Activated naive CD8-positive, alpha-beta T cell treated with anti-CD3 and anti-CD28 coated beads for 36 hours (primary cell): ENCODE measurements at places on chromosomes 16 and 17.
A peak's percentile ranks its signal among the peaks of the same experiment; 100 is the strongest.

DNA sequence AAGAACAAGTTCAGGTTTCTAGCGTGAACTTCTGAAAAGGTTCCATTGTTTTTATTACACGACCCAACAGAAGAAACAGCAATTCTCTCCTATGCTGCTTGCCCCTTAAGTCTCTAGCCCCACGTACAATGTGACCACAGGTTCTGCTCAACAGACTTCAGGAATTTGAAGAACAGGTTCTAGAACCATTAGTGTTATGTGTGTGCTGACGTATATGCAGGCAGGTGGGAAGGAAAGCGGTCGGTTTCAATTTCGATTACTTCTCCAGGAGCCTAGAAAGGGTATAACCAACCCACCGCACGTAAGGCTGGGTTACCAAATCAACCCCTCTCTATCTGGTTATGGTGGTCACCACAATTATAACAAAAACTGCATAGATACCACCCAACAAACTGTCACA lies 39.4 kb downstream of the XPO6 start:
- no peak for DNase-seq

- DNase-seq, result no peak
These were observed 158.3 kb upstream of the KCNJ16 start for GRCh38 chr17:69916761-69917160.

DNA sequence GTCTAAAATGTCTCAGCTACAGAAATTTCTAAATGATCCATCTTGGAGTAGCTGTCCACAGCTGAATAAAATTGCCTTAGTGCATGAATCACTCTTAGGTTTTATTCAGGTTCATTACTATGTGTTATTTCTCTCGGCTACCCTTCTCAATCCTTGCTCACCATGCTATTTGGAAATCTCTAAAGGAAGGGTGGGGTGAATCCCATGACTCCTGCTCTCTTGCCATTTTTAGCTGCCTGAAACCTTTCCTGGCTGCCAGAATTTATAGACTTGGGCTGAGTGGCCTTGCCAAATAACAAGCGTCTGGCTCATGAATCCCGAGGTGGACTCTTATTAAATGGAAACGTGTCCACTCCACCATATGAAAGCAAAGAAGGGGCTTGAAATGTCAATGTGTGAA lies 936.1 kb upstream of the SOX9 start:
- DNase-seq, result no peak

DNA sequence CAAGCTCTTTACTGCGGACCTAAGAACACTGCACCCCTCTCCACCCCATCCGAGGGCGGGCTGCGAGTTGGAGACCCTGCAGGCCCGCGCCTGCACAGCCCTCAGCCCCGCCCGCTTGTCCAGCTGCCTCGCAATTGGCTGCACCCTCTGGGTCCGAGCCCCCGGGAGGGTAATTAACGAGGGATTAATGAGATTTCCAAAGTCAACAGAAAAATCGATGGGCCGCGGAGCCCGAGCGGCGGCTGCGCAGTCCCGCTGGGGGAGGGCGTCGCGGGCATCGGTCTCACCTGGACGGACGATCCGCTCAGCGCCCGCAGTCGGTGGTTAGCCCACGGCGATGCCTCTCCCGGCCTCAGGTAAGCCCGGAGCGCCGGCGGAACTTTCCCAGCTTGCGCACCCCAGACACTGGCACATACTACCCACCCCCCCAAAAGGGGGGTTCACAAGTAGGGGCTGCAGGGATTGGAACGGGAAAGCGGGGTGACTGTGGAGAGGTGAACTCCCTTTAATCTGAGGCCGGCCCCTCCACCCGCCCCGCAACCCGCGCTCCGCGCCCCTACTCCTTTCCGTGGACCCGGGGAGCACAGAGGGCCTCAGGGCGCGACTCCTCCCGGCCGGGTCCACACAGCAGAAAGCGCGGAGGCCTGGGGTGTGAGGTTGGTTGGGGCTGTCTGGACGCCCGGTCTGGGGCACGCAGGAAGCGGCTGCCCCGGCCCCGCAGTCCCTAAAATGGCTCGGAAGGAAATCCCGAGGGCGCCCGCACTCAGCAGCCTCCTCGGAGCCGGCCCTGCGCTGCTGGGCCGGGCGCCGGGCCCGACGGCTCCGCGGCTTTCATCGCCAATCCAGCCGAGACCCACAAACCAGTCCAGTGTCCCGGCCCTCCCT lies at the start of gene OTOP3:
OTOP3 (plus strand) TSS at position 314 of the 885 bp plus-strand sequence; CDS start at position 338, 24 bp downstream.
- DNase-seq, result no peak

DNA sequence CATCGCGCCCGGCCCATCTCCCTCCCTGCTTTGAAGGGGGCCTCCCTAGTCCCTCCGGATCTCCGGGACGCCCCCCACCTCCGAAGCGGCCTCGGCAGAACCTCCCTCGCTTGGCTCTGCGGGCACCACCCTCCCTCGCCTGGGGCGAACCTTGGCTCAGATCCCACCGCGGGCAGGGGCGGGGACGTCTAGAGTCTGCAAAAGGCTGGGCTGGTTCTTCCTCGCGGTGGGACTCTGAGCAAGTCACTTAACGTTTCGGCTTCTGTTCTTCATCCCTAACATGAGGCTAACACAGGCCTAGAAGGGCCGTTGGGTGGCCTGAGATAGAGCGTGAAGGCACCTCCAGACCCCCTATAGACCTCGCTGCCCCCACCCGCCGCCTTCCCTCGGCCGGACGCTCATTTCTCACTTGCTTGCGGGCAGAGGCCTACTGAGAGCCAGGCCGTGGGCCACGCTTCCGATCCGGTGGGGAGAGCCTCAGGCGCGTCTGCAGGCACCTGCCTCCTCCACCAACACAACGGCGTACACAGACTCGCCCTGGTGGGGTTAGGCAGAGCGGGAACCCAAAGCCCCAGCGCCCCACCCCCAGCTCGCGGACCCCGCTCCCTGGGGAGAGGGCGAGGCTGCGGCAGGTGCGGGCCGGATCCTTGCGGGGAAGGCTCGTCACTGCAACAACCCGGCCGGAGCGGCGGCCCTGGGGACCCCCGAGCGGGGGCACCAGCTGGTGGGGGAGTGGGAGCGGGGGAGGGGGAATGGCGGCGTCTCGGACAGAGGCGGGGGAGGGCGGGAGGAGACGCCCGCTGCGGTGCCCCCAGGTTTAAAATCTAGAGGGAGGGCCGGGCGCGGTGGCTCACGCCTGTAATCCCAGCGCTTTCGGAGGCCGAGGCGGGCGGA lies 5.4 kb downstream of the MYO1C start:
- peak; percentile 81 for DNase-seq

DNA sequence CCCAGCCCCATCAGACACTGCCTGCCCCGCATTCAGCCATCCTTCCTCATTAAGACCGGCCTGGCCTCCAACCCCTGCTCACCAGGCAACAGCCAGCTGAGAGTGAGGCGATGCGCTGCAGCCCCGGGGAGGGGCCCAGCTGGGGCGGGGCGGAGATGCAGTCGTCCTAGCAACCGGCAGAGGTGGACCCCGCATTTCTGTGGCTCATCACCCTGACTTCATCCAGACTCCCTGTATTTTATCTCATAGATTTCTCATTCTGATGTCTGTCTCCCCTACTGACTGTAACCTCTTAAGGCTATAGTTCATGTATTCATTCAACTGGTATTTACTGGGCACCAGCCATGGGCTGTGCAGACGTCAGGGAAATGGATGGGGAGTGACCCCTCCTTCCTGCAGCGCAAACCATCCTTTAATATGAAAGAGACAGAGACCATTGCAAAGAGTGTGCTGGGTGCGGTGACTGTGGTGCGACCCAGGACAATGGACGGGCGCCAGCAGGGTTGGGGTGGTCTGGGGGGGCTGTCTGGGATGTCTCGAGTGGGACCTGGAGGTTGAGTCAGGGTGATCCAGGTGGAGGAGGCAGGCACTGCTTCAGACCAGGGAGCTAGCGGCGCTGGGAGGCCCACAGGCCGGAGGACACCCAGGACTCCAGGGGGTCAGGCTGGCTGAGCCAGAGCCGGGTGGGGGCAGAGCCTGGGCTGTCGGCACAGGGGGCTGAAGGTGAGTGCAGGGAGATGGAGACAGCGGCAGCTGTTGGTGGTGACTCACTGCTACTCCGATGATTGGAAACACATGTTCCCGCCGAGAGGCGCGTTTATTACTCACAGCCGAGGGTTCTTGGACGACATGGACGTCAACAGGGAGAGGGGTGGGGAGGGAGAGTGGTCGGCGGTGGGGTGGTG lies 10.5 kb upstream of the TIMP2 start:
- no peak for DNase-seq

GRCh38 chr16:5527817-5528216 lies 430.2 kb upstream of the EEF2KMT start:
- DNase-seq, result no peak

- DNase-seq, result no peak
These were observed 1.5 kb downstream of the CDK12 start for GRCh38 chr17:39462631-39463375.

GRCh38 chr17:74923538-74924249 lies 379 bp upstream of the OTOP2 start:
- DNase-seq, result peak; percentile 74

DNA sequence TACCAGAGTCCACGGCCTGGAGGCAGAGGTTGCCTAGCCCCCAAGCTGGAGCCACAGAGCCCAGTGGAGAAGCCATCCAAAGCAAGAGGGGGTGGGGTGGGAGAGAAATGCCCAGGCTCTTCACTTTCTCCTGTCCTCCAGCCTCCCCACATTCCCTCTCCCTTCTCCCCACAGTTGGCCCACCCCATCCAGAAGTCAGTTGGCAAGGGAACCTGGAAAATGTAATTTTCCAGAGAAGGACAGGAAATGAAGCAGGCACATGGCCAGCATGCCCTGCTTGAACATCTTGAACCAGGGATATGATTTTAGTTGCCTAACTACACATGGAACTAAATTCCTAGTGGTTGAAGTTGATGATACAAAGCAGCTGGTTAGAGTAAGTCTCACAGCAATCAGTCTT lies 73.3 kb upstream of the IRX6 start:
- no peak for DNase-seq

GRCh38 chr17:50148226-50149090 lies 2.0 kb downstream of the PPP1R9B start:
- DNase-seq, result peak; percentile 82

- no peak for DNase-seq
These were observed 791 bp downstream of the DNAI2 start for GRCh38 chr17:74274709-74275340.

- no peak for DNase-seq
These were observed 167.7 kb upstream of the CIBAR2 start for GRCh38 chr16:85279825-85280545.

GRCh38 chr16:12896562-12896961 lies 4.8 kb upstream of the SHISA9 start:
- no peak for DNase-seq

GRCh38 chr17:74490716-74491115 lies 24.3 kb downstream of the CD300A start:
- DNase-seq, result no peak

- DNase-seq, result no peak
These were observed 21.2 kb downstream of the RNF43 start for GRCh38 chr17:58396173-58396572.

GRCh38 chr17:47998044-47998443 lies 27.1 kb downstream of the CDK5RAP3 start:
- no peak for DNase-seq

DNA sequence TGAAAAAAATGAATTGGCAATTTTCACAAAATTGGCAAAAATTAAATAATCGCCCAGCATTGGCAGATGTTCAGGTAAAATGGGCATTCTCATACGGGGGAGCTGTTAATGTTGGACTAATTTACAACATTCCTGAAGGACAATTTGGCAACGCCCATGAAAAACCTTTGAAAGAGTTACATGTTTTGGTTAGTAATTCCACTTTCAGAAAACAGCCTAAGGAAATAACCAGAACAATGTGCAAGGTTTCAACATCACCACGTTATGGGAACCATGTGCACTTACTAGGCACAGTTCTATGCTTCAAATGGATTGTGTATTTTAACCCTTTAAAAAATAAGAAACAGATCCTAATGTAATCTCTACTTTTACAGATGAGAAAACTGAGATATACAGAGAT lies 62.7 kb downstream of the CDYL2 start:
- DNase-seq, result no peak

- DNase-seq, result no peak
These were observed 53.2 kb upstream of the TRAP1 start for GRCh38 chr16:3770530-3770929.

DNA sequence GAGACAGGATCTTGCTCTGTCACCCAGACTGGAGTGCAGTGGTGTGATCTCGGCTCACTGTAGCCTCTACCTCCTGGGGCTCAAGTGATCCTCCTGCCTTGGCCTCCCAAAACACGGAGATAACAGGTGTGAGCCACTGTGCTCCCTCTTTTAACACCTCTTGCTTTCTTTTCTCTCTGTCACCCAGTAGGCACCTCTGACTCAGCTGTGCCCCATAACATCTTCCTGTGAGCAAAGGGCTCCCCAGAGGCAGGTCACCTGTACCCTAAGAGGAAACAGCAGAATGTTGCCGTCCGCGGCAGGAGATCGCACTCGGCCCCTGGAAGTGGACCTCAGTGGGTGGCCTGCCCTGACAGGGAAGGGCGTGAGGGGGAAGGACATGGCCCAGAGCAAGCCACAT lies 918 bp upstream of the NLRC3 start:
- peak; percentile 44 for DNase-seq

DNA sequence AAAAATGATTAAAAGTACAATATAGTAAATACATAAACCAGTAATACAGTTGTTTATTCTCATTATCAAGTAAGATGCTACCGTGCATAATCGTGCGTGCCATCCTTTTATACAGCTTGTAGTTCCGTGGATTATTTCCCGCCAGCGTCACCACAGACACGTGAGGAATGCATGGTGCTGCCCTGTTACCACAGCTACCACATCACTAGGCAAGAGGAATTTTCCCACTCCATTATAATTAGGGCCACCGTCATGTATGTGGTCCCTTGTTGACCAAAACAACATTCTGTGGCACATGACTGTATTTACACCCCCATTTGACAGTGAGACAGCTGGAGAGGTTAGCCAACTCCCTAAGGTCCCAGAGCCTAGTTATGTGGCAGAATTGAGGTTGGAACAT lies 30.5 kb upstream of the LGALS9 start:
- no peak for DNase-seq

- no peak for DNase-seq
These were observed 112.9 kb upstream of the GSE1 start for GRCh38 chr16:85500220-85500619.

DNA sequence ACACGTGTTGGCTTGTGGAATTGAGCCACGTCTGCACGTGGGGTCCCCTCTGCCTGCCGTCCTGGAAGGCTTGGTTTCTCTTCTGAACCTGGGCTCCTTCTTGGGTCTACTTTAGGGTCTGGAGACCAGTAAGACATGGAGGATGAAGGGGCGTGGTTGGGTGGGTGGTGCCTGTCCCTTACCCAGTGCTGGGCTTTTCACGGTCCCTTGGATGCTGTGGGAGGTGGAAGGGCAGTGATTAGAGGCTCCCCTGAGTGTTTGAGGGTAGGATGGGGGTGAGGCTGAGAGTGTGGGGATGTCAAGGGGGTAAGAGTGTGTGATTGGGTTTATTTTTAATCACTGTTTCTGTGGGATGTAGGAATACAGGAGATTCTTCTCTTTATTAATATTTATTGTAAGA lies 38.3 kb downstream of the MGAT5B start:
- no peak for DNase-seq
